Lower lobe of right lung (tissue), 2 donors: ENCODE measurements at places on chromosomes 7 and 10.

- H3K27ac ChIP-seq = no peak overlapping the region
- no peaks in the 10 kb centered on the region for H3K36me3 ChIP-seq
- H3K4me3 ChIP-seq = no peak overlapping the region
- no peak for DNase-seq
- no peaks in the 10 kb centered on the region for H3K27me3 ChIP-seq
These were observed 224.7 kb downstream of the INHBA start for GRCh38 chr7:41478187-41478586.

DNA sequence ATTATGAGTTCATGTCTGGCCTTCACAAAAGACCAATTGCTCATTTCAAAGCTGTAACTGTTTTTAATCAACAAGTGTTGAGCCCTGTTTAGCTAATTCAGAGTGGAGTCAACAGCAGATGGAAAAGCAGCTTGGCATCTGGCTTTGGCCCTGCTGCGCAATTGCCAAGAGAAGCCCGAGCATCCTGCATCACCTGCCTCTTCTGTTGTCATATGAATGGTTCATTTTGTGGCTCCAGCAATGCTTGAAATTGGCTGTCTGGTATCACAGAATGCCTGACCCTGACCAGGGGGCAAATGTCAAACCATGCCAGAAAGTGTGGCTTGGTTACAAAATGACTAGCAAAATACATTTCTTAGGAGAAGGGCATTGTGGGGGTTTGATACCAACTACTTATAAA lies 296.5 kb upstream of the PHF14 start:
- H3K27ac ChIP-seq = no peak overlapping the region
- no peaks in the 10 kb centered on the region for H3K36me3 ChIP-seq
- no peaks in the 10 kb centered on the region for H3K27me3 ChIP-seq
- H3K4me3 ChIP-seq = no peak overlapping the region
- no peak for DNase-seq

GRCh38 chr10:92184977-92185376 lies 105.9 kb downstream of the CPEB3 start:
- H3K4me1 ChIP-seq = no peaks in the 10 kb centered on the region
- peaks cover 19% of the 10 kb centered on the region for H3K36me3 ChIP-seq
- no peak overlapping the region for H3K4me3 ChIP-seq
- DNase-seq = no peak
- no peak overlapping the region for H3K27ac ChIP-seq

GRCh38 chr7:155182406-155182970 lies 112.4 kb downstream of the HTR5A start:
- no peak for DNase-seq
- no peak overlapping the region for H3K27ac ChIP-seq
- no peaks in the 10 kb centered on the region for H3K4me1 ChIP-seq
- H3K36me3 ChIP-seq = no peaks in the 10 kb centered on the region
- no peak overlapping the region for H3K4me3 ChIP-seq

- H3K4me1 ChIP-seq = no peaks in the 10 kb centered on the region
- no peaks in the 10 kb centered on the region for H3K27me3 ChIP-seq
- no peak overlapping the region for H3K4me3 ChIP-seq
- H3K36me3 ChIP-seq = no peaks in the 10 kb centered on the region
- DNase-seq = no peak
- no peak overlapping the region for H3K27ac ChIP-seq
These were observed 309.4 kb downstream of the HGF start for GRCh38 chr7:81460250-81461045.
